ENCODE measurements at places on chromosomes 13 and 19. TPM values are rescaled to one million over a fixed set of nuclear protein-coding genes. Genes with fewer than 3 reads are reported as not detected.

LONP1 gene
- total RNA-seq: 90.3 TPM

- DNase-seq: peak; percentile 77
Observed at GRCh38 chr13:94710881-94711560, 1.3 kb downstream of the SOX21 start.

- DNase-seq: no peak
Observed at GRCh38 chr19:17737690-17738153, 13.6 kb upstream of the FCHO1 start.

NKPD1 gene
- 0.18 TPM for total RNA-seq

GRCh38 chr19:43468354-43469159, 3.1 kb upstream of the LYPD3 start:
- DNase-seq: no peak

DNA sequence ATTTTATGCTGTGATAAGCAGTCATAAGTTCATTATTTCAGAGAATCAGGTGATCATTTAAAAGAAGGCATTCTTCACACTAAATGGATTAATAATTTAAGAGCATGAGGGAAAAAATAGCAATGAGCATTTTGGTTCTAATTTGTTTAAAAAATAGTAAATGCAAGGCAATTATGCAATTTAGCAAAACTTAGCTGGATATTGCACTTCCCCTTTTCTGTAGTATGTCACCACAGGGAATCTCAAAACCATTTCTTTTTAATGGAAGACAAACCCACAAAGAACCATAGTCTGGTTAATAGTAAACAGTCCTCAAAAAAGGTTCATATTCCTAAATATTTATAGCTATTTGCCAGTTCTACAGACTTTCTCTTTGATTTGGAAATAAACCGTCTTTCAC, 30.2 kb downstream of the COG6 start:
- DNase-seq: no peak

KLK14 gene
- not detected for total RNA-seq

- no peak for DNase-seq
Observed at GRCh38 chr13:85074543-85075313, 724.5 kb downstream of the SLITRK6 start.

ZNF486 gene
- 7.2 TPM for total RNA-seq

DNA sequence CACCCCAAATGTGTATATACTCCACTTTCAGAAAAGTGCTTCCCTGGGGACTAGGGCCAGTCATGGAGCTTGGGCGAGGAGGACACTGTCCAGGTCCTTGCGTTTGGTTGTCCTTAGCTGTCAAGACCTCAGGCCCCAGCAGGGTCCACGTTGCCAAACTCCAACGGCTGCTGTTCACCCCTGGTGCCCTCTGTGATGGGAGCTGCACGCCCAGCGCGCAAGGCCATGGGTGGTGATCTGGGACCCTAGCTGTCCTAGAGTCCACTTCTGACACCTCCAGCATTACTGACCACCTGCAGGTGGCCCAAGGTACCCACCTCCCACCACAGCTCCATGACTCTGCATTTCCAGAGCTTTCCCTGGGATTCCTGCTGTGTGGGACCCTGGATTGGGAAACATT, 4.0 kb downstream of the LRP3 start:
- no peak for DNase-seq

DNA sequence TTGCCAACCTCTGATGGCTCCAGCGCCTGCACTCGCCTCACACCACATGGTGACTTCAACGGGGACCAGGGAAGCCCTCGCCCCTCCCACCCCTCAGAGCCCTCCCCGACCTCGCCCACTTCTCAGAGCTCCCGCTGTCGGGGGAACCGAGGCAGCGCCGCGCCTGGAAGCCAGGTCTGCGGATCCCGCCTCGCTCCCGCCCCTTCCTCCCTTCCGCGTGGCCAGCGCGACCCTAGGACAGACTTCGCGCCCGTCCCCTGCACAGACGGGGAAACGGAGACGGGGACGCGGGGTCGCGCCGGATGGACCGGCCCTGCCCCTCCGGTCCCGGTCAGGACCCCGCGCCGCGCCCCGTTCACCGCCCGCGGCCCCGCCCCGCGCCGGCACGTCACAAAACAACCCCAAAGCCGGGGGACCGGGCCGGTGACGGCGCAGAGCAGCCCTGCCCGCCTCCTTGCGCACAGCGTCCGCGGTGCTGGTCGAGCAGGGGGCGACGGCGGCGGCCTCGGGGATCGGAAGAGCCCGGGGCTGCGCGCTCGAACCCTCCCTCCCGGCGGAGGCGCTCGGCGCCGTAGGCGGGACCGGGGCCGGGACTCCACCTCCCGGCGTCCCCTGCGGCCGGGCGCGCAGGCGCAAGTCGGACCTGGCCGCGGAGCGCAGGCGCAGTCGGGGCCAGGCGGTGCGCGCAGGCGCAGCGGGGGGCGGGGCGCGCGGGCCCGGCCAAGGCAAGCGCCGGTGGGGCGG, 379 bp upstream of the CDC34 start:
- DNase-seq: peak; percentile 98

- DNase-seq: no peak
Observed at GRCh38 chr19:13098277-13099072, 4.2 kb downstream of the LYL1 start.
